ENCODE measurements at places on chromosomes 3 and 15.
A peak's percentile ranks its signal among the peaks of the same experiment; 100 is the strongest.

- DNase-seq, result no peak
Observed at GRCh38 chr15:32130823-32131222, 100.5 kb downstream of the CHRNA7 start.

DNA sequence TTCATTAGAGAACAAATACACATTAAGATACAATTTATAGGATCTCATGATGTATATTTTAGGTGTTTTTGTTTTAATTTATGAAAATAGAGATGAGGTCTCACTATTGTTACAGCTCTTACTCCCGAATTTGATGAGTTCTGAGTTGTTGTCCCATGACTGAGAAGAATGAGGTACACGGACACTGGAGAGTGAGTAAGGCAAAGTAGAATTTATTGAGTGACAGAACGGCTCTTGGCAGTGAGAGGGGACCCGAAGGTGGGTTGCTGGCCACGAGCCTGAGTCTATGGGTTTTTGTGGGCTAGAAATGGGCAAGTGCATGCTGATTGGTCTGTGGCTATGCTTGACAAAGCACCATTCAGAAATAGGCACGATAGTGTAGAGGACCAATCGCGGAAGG is 3.1 kb upstream of the RNF168 start:
- DNase-seq, result no peak

GRCh38 chr3:129382366-129382765 is 46.1 kb downstream of the EFCAB12 start:
- DNase-seq, result no peak

DNA sequence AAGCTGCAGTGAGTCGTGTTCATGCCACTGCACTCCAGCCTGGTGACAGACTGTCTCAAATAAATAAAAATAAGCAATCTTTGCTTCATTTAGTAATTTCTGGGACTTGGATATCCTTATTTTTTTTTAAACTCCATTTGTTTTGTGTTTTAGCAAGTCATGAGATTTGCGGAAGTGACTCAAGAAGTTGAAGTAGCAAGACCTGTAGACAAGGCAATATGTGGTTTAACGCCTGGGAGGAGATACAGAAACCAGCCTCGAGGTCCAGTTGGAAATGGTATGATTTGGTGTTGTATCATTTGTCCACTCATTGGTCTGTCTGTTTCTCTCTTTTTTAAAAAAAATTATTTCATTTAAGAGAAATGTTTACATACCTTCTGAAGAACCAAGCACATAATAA is 16.6 kb upstream of the RPLP1 start:
- no peak for DNase-seq

DNA sequence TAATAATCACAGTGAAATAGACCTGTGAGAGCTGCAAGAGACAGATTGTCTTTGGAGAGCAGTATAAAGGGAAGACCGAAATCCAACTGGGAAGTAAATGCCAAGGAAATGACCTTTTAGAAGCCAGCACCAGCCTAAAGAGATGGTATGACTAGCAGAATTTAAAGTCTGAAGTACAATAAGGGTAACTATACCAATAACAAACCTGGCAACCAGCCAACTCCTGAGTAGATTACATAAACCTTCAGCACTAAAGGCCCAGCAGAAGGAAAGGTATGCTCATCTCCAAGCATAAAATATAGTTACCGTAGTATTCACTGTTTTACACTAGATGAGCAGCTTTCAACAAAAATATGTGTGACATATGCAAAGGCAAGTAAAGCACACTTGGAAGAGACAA is 155.1 kb upstream of the SATB1 start:
- no peak for DNase-seq

GRCh38 chr15:45795440-45796069 is 160.7 kb downstream of the SQOR start:
- no peak for DNase-seq

DNA sequence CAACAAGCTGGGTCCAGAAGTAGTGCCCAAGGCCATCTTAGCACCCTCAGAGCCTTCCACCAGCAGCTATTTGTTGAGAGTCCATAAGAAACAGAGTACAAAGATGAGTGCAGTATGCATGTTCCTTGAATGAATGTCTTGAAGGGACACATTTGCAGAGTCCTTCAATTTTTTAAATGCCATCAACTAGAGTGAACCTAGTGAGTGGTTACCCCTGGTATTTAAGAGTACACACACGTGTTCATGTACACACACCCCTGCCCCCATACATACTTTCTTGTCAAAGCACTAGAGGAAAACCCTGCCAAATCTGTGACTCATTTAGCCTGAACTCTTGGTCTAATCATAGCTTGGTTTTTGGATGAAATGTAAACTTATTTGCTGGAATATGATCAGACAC is 84.5 kb upstream of the GALNT15 start:
- peak; percentile 89 for DNase-seq

- DNase-seq, result no peak
Observed at GRCh38 chr15:66644869-66645268, 57.2 kb upstream of the SMAD6 start.

DNA sequence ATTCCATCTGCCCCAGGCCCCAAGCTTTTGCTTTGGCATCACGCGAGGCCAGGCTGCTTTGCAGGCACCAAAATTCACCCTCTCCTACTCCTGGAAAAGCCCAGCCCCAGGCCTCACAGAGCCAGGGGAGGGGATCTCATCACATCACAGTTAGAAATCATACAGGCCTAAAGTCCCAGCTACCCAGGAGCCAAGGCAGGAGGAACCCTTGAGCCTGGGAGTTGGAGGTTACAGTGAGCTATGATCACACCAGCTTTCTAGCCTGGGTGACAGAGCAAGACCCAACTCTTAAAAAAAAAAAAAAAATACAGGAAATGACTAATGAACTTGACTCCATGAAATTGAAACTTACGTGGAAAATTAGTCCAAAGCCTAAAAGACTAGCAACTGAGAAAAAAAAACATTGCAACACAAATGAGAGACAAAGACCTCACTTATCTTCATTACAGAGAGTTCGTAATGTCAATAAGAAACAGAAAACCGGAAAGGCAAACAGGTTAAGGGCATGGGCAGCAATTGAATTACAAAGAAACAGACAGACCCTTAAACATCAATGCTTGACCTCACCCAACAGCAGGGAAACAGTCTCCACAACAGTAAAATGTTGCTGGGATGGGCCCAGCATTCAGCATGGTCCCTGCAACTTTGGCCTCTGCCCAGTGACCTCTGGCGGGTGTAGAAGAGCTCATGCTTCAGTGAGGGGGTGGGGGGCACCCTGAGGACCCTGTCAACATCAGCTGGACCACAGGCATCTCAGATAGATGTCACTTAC is 151.5 kb downstream of the LRRK1 start:
- peak; percentile 80 for DNase-seq

- peak; percentile 18 for DNase-seq
Observed at GRCh38 chr3:69250014-69250413, 127.6 kb upstream of the LMOD3 start.

DNA sequence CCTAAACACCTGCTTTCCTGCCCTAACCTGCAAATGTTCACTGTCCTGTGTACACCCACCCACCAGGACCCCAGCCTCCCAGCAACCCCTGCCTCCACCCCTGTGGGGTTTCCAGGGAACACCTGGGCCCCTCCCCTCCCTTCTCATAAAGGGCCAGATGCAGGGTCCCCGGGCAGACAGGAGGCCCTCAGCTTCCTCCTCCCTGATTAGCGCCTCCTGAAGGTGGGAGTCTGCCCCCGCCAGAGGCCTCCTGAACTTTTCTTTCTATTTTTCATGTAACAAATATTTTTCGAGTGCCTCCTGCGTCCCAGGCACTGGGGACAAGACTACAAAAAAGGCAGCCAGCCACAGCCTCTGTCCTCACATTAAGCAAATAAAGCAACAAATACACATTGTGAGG is 135.4 kb upstream of the LINGO1 start:
- DNase-seq, result no peak

GRCh38 chr3:129065016-129065719 is 4.6 kb downstream of the GP9 start:
- DNase-seq, result no peak

- no peak for DNase-seq
Observed at GRCh38 chr3:175059788-175060187, 200.7 kb downstream of the NAALADL2 start.

DNA sequence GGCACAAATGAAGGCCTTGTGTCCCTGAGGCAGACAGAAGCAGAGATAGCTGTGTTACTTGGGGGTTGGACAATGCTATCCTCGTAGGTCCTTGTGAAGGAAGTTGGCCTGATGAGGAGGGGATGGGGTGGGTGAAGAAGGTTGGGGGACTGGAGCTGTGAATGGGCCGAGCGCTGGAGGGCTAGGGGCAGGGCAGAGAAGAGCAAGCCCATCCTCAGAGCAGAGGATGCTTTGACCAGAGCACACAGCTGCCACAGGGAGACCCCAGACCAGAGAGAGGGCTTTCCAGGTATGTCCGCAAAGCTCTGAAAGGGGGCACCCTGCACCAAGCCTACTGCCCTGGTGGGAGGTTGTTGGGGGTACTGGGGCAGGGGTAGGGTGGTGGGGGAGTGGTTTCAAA is 5.7 kb upstream of the TBC1D2B start:
- no peak for DNase-seq

DNA sequence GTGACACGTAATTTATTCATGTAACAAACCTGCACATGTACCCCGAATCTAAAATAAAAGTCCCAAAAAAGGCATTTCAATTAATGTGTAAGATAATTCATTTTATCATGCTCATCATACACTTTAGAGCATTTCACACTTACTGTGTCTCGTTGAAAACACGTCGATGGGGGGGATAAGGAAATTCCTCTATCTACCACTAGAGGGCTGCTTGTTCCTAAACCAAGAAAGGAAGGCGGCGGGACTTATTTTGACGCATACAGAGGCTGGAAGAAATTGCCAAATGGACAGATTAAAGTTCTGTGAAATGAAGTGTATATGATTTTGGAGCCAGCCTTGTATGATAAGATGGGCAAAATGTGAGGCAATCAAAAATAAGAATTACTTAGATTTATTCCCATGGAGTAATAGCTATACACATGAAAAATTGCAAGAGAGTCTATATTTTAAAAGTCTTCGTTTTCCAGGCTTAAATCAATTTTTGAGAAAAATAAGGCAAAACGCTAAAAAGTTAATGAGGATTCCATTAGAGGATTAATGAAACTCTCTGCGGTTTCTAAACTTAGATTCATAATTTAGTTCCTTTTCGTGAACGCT is 346.8 kb downstream of the CNTN3 start:
- peak; percentile 24 for DNase-seq

DNA sequence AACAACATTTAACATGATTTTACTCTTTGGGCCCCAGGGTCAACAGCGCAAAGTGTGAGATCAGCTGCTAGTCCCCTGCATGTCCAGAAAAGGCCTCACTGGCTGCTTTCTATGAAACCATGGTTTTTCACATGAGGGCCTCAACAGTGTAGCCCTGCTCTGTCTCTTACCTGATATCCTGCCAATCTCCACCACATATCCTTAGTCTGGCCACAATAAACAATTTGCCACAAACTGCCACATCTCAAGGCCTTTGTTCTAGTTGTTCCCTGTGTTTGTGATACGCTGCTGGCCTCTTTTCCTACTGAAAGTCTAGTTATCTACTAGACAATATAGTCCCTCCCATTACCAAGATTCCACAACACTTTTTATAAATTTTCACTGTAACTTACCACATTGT is 17.7 kb downstream of the VPS39 start:
- DNase-seq, result no peak

- no peak for DNase-seq
Observed at GRCh38 chr3:157607826-157608405, 104.7 kb upstream of the VEPH1 start.

DNA sequence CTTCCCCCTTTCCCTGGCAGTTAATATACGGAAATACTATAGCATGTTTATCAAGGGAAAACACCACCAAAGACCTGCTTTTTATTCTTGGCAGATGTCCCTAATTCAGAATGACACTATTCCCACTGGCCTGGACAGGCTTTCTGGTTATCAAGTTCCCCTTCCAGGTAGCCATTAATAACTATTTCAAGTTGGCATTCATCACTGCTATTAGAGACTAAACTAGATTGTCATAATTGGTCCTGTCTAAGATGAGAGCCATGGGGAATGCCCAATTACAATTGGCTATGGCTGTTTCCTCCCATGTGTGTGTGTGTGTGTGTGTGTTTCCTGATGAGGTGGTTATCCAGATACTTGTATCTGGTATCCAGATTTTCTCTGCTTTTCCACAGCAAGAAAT is 608.1 kb downstream of the SQOR start:
- DNase-seq, result no peak

- DNase-seq, result no peak
Observed at GRCh38 chr3:28171962-28172361, 69.5 kb upstream of the CMC1 start.

DNA sequence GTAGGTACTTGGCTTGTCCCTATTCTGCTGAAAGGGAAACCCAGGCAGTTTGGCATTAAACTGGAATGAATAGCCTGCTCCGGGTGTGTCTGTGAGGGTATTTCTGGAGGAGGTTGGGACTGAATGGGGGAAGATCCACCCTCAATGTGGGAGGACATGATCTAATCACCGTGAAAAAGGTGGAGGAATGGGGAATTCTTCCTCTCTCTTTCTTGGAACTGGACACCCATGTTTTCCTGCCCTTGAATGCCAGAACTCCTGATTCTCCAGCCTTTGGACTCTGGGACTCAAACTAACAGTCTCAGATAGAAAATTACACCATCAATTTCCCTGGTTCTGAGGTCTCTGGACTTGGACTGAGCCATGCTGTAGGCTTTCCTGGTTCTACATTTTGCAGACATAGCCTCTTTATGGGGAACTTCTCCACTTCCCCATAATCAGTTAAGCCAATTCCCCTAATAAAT is 391.7 kb downstream of the EDEM1 start:
- DNase-seq, result no peak

DNA sequence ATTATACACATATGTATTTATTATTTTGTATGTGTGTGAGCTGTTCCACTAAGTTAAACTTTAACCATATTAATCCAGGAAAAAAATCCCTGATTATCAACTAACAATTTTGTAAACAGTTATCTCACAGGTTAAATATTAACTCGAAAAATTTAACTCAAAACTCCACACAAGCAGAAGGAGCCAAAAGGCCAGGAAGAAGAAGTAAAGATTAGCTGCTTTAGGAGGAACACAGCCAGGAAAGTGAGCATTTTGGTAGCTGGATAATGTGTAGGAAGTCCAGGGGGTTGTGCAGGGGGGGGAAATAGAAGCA is 425.0 kb downstream of the TIGIT start:
- no peak for DNase-seq

- no peak for DNase-seq
Observed at GRCh38 chr15:92924216-92924615, 24.1 kb downstream of the CHD2 start.

- no peak for DNase-seq
Observed at GRCh38 chr3:53863145-53863544, 16.8 kb downstream of the IL17RB start.

DNA sequence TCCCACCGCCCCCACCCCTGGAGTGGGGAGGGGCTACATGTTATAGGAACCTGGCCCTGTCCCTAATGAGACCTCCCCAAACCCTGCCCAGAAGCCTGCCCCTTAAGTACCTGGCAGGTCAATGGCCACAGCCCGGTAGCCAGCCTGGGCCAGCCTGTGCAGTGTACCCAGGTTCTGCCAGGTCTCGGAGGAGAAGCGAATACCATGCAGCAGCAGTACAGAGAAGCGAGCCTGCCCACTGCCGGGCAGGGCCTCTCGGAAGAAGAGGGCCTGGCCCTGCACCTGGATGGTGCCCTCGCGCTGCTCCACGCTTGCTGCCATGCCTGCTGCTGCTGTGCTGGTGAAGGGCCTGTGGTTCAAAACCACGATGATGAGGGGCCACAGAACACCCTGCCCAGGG is 2.5 kb downstream of the ABHD14B start:
- DNase-seq, result no peak

All from AG09309 (cell line).